RKO (cell line): ENCODE measurements at places on chromosomes 13 and 19.
A peak's percentile ranks its signal among the peaks of the same experiment; 100 is the strongest.

- no peak for DNase-seq
These were observed 50.7 kb downstream of the NDFIP2 start for GRCh38 chr13:79531542-79532254.

DNA sequence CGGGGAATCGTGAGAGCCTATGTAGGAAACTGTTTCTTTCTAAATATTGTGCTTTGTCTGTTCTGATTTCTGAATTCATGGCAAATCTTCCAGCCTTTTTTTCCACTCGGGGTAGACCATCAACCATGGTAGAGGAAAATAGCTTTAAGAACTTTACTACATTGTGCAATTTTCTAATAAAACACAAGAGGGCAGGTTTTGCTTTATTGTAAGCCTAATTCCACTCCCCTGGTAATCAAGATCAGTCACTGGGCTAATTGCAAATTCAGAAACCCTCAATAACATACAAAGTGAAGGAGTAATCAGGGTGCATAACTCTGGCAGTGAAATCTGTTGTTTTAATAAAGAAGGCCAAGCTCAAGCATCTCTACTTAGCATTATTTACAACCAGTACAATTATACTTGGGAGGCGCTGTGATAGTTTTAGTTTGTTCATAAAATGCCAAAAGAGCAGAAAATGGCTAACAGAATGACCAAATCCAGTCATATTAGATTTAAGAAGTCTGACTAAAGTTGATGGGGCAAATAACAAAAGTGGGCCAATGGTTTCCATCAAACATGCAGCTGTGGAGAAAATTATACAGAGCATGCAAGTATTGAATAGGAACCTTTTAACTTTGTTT is 43.8 kb downstream of the DCT start:
- peak; percentile 75 for DNase-seq

DNA sequence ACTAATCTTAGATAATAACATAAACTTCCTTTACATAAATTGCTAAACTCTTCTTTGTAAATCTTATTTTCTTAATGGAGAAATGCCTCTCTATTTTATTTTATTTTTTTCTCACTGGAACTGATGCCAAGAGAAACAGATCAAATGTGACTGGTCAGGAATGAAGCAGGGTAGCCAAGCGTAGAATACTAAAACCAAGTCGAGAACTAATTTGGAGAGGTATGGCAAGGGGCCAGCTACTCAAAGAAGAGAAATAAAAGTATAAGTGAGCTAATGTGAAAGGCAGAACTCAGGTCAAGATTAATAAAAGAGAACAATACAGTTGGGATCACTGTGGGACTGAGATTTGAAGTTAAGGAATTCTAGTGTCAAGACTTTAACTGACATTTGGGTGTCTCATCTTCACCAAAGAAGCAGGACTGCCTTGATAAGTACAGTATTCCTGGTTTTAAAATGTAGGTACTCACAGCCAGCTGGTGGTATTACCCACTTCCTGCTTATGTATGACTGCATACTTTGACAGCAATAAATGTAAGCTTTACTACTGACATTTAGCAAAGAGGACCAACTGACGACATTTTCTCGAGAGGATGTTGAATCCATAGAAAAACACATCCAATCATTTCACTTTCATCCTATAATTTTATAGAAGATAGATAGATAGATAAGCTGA is 1192.2 kb downstream of the EFNB2 start:
- no peak for DNase-seq

- no peak for DNase-seq
These were observed 35.7 kb downstream of the CEP89 start for GRCh38 chr19:32936065-32936464.

DNA sequence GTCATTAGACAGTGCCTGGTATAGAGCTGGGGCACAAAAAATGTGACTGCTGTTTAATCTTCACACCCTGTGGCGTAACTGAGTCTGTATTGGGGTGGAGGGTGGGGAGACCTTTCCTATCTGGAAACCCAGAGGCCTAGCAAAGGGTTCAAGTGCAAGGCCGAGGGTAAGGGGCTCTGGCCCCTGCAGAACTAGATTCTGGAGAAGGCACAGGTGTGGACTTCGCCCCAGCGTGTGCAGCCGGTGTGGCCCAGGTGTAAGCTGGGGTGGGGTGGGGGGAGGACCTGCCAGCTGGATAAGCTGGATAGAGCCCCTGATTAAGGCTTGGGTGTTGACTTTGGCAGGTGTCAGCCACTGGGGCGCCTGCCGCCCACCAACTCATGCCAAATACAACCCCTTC is 1.3 kb downstream of the RAB3D start:
- no peak for DNase-seq

DNA sequence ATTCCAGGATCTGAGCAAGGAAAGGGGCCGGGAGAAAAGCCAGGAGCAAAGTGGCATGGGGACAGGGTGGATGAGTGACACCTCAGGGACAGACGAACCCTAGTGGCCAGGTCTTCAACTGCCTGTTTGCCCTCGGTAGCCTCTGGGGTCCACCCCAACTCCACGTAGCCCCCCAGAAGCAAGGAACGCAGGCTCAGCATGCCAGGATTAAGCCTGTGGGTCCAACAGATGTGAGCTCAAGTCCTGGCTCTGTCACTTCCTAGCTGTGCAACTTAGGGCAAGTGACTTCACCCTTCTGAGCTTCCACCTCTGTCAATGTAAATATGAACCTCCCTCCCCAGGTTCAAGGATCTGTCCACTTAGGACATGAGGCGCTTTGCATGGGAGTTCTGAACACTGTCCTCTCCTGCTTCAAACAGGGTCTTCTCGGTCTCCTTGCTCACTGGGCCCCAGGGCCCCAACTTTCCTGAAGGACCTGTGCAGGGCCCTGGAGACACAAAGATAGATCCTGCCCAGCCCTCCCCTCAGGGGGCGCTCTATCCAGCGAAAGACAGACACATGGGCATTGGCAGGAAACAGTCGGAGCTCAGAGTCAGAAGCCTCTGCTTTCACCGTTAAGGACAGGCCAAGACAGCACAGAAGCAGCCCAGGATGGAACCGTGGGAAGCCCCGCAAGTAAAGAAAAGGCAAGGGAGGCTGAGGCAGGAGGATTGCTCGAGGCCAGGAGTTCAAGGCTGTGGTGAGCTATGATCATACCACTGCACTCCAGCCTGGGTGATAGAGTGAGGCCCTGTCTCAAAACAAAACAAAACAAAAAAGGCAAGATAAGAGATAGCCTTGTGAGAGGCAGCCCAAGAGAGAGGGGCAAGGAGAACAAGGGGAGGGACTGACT is 13.2 kb downstream of the SYDE1 start:
- no peak for DNase-seq

- peak; percentile 21 for DNase-seq
These were observed 43.0 kb downstream of the ZAR1L start for GRCh38 chr13:32272021-32272683.

DNA sequence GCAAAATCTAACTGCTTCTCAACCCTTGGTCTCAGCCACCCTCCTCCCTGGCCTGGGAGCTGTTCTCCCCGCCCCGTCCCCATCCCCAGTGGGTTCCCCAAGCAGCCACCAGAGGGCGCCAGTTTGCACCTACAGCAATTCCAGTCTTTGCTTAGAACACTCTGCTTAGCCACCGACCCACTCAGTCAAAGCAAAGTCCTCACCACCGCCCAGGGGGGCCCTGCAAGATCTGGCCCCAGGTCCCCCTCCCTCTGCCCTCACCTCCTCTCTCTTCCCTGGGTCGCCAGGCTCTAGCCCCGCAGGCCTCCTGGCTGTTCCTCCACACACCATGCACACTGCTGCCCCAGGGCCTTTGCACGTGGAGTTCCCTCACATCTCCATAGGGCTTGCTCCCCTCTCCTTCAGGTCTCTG is 12.4 kb downstream of the TMEM143 start:
- DNase-seq: peak; percentile 54

DNA sequence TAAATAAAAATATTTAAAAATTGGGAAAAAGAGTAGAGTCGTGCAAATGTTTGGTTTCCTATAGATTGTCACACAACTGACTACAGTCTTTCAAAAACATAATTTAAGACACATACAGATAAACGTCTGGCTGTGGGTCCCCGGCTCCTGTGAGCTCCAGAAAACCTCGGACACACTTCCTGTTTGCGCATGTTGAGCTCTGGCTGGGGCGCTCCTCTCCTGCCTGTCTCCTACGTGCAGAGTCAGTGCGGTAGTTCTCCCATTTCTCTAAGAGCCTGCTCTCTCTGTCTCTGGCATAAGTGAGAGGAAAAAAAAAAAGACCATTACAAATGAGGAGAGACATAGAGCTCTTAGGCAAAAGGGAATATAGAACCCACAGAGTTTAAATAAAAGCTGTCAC is 128.2 kb upstream of the OBI1 start:
- no peak for DNase-seq

GRCh38 chr19:19946226-19946625 is 45.5 kb downstream of the ZNF93 start:
- DNase-seq: no peak

DNA sequence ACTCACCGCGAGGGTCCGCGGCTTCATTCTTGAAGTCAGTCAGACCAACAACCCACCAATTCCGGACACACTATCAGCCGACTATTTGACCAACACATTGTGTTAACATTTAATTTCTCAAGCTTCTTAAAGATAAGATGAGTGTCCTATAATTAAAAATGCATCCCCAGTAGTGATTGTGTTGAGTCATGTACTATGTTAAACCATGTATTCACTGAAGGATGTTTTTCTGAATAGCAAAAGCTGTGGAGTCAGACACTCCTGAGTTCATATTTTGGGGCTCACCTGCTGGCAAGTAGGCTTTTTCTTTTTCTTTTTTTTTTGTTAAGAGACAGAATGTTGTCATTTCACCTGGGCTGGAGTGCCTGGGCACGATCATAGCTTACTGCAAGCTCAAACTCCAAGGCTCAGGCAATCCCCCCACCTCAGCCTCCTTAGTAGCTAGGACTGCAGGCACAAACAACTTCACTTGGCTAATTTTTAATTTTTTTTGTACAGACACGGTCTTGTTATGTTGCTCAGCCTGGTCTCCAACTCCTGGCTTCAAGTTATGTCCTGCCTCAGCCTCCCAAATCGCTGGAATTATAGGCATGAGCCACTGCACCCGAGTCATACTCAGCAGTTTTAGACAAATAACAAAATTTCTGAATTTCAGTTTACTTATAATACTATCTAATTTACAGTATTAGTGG is 606.9 kb downstream of the PCDH9 start:
- no peak for DNase-seq

- DNase-seq: no peak
These were observed at the start of gene PRR36 for GRCh38 chr19:7874076-7874896. Gene PRR36 (minus strand): TSS chr19:7874390. CDS start chr19:7873689, 701 bp downstream.

GRCh38 chr19:49786376-49786820 is 19.6 kb downstream of the AP2A1 start:
- no peak for DNase-seq

DNA sequence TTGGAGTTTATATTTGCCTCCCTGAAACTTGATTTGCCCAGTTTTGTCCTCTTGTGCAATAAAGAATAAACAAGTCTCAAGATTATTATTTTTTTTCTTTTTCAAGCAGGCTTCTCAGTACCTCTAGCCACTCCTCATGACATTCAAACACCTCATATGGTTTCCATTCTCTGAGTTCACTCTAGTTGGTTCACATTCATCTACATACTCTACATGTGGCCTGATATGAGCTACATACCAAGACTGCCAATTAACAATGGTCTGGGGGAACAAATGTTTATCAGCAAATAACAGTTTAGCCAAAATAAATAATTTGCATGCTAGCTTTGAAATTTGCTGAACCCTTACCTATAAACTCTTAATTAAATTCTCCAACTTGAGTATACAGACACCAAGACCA is 22.5 kb downstream of the KCNRG start:
- no peak for DNase-seq

- DNase-seq: peak; percentile 52
These were observed 7.7 kb downstream of the PNMA8B start for GRCh38 chr19:46487802-46488445.

DNA sequence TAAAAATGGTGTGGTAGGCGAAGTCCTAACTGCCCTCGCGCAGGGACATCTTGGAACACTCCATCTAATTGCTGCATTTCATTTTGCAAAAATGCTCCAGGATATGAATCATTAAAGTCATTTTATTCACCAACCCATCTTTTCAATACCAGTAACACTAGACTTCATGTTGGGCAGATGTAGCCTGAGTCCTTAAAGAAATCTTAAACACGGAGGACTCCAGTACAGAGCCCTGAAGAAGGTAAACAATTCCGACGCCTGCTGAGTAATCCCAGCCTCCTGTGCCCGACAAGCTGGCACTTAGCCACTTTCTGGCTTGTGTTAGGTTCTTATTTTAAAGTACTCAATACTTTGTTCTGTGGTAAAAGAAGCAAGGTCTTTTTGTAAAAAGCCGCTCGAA is 58.0 kb upstream of the IRS2 start:
- no peak for DNase-seq

GRCh38 chr19:10773969-10774368 is 56.1 kb downstream of the DNM2 start:
- DNase-seq: no peak

DNA sequence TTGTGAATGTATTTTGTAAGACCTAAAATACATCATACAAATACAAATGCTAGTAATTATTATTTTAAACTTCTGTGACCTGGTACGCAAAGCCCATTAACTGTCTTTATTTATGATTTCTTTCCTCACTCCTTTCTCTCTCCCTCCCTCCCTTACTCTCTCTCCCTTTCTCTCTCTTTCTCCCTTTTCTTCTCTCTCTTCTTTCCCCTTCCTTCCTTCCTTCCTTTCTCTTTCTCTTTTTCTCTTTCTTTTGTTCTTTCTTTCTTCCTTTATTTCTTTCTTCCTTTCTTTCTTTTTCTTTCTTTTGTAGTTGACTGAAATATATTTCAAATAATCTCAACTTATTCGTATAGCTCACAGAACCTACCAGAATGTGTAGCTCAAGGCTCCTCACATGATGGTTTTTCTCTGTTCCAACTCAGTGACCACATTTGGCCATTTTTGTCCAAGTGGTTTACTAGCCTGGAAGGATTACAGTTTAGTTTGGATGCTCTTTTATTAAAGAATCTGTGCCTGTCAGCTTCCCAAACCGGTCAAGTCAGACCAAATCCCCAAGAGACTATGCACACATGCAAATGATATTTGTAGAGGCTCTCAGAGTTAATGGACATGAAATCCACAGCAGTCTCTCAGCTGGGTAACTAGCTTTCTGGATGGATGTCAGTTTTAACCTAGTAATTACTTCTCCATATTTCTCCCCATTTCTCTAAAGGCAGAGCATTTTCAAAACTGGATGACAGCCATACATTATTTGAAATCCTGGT is 71.7 kb downstream of the POSTN start:
- DNase-seq: no peak

DNA sequence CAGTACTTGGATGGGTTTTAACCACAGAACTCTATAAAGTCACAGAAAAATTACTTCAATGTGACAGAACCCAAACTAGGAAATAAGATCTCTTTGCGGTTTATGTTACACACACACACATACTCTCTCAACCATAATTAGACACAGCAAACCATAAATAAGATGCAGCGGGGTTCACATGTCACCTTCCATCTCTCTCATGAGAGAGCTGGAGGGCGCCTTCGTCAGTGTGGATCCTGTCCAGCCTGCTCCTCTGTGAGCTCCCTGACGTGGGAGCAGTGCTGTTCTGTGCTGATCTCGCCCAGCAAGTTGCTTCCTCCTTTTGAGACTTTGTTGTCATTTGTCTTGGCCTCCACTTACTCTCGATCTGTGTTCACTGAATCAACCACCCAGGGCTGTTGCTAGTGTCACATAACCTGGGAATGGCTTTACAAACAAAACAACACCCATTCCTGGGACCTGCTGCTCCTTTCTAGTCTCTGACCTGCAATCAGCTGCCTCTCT is 204.9 kb upstream of the KL start:
- no peak for DNase-seq

GRCh38 chr19:49019242-49019932 is 2.5 kb upstream of the LHB start:
- DNase-seq: peak; percentile 80
